T47D (cell line): ENCODE measurements at places on chromosomes 13 and 19.

GRCh38 chr19:29411113-29411581 is 114.6 kb upstream of the VSTM2B start:
- no peak for DNase-seq

DNA sequence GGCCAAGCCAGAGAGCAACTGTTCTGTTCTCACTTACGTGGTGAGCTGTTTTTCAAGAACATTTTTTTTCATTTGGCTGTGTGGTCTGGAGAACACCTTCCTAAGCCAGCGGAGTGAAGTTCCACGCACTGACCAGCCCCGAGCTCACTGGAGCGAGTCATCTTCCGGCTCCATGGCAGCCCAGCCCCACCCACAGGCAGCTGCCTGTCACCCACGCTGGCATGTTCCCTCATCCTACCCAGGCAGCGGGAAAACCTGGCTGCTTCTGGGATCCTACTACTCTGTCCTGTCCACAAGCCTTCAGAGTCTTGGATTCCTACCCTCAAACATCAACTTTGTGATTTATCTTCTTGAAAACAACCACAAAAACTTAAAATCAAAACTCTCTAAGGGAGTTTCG is 76.2 kb downstream of the GGACT start:
- DNase-seq = no peak

- DNase-seq = no peak
These were observed 348.5 kb upstream of the ARGLU1 start for GRCh38 chr13:106916329-106916976.

GRCh38 chr19:14762111-14762510 is 16.2 kb downstream of the ADGRE2 start:
- DNase-seq = no peak

- no peak for DNase-seq
These were observed 81.0 kb downstream of the GPR12 start for GRCh38 chr13:26679411-26680122.

DNA sequence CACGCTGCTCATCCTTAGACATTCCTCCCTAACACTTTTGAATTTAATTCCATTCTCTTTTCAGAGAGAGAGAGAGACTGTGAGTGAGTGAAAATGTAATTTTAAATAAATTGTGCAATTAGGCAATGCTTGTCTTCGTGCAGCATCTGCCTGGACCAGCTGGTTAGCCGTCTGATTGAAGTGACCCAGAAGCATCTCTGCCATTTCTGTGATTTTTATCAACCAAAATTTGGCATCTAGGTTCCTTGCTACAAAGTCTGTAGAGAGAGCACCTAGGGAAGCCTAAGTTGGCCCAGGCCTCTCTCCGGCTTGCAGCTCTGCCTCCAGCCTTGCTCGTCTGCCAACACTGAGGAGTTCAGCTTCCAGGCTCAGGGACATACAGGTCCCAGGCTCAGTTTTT is 138.6 kb upstream of the GPR12 start:
- DNase-seq = no peak
